Activated T-cell treated with anti-CD3 and anti-CD28 coated beads, Interleukin-2, amount 50 U/mL, for 72 hours (primary cell): ENCODE measurements at places on chromosomes 6 and 20. TPM values are rescaled to one million over a fixed set of nuclear protein-coding genes. Genes with fewer than 3 reads are reported as not detected.

DNA sequence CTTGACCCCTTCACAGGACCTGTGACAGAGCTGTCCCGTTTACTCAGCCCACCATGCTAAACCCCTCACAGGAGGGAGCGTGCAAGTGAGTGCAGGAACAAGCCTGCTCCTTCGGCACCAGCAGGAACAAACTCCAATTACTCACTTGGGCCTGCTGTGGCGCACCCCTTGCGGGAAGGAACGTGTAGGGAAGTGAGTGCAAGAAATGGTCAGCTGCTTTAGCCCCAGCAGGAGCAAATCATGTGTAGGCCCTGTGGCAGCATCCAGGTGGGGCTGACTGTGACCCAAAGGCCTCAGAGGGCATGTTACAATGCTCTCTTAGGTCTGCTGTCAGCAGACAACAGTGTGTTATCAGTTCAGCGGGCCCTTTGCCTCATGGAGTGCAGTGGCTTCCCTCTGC lies 574.4 kb downstream of the PRKN start:
- H3K27me3 ChIP-seq = no peaks in the 10 kb centered on the region
- no peaks in the 10 kb centered on the region for H3K4me1 ChIP-seq
- no peaks in the 10 kb centered on the region for H3K36me3 ChIP-seq
- DNase-seq = no peak
- no peak overlapping the region for H3K4me3 ChIP-seq
- no peak overlapping the region for H3K27ac ChIP-seq

DNA sequence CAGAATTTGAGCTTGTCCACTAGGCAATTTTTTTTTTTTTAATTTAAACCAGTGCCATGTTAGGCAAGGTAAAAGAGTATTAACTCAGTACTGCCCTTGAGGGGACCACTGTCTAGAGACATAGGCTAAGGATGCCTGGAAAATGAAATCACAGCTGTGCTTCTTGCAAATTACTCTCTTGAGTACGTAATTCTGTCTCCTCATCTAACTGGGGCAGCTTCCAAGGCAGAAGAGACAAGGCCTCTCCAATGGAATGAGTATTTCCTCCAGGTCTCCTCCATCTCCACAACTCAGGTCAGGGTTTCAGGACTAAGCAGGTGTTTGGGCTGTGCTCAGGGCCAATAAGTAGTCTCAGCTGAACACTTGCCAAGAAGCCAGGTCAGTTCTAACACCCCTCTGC lies 33.8 kb upstream of the MRPS10 start:
- H3K36me3 ChIP-seq = peaks cover 21% of the 10 kb centered on the region
- no peak overlapping the region for H3K4me3 ChIP-seq
- H3K4me1 ChIP-seq = peaks cover 9% of the 10 kb centered on the region
- no peaks in the 10 kb centered on the region for H3K27me3 ChIP-seq
- no peak for DNase-seq
- peak overlapping the region; percentile 11 for H3K27ac ChIP-seq

DNA sequence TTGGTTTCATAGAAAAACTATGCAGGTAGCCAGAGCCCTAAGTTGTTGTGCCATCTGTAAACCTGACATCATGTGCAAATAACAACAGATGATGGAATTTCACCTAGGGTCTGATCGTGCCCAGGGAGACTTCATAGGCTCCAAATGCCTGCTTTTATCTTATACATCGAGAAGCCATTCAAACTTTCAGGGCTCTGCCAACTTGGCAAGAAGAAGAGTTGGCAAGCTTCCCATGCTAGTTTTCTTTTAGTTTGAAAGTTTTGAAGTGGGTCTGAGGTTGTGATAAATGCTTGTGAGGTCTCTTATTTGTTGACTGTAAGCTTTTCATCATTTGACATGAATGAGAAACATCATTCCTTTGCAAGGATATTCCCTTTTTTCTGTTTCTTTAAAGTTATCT lies 175.4 kb upstream of the FLRT3 start:
- DNase-seq = no peak
- no peak overlapping the region for H3K4me3 ChIP-seq
- no peak overlapping the region for H3K27ac ChIP-seq
- H3K4me1 ChIP-seq = no peaks in the 10 kb centered on the region

GRCh38 chr20:38339997-38340396 lies 6.3 kb upstream of the LBP start:
- no peaks in the 10 kb centered on the region for H3K4me1 ChIP-seq
- no peak overlapping the region for H3K4me3 ChIP-seq
- H3K36me3 ChIP-seq = peaks cover 3% of the 10 kb centered on the region
- no peak overlapping the region for H3K27ac ChIP-seq
- no peak for DNase-seq
- peaks cover 24% of the 10 kb centered on the region for H3K27me3 ChIP-seq

DNA sequence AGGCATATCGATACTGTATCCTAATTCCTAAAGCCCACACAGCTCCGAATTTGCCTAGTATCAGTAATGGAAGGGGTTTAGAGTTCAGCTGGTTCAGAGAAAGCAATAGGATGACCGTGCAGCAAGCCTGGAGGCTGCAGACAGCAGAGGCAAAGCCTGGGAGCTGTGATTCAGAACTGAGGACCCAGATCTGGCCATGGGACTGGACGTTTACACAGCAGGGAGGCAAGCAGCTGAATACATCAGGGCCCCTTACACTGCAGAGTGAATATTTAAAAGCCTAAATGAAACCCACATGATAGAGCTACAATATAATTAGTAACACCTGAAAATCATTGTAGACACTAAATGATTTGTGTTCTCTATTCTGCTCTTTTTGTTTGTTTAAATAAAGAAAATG lies 38.0 kb downstream of the ELOVL2 start:
- H3K4me3 ChIP-seq = no peak overlapping the region
- H3K27ac ChIP-seq = no peak overlapping the region
- no peak for DNase-seq
- no peaks in the 10 kb centered on the region for H3K4me1 ChIP-seq

DNA sequence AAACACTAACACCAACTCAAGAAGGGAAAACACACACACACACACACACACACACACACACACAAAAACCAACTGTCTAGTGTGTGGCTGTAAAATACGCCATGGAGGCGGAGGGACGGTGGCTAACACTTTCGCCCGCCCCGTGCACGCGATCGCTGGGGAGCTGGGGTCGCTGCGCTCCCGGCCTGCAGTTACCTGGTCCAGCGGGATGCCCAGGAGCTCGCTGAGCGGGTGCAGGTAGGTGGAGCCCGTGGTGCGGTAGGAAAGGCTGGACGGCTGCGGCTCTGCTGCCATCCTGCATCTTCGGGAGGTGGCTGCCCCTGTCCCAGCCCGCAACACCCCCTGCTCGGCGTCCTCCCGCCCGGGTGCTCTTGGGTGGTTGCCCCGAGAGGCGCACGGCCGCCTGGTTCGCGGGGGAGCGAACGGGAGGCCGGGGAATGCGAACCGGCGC lies 303 bp downstream of the MBOAT1 start:
- peak overlapping the region; percentile 98 for H3K4me3 ChIP-seq
- peaks cover 1% of the 10 kb centered on the region for H3K36me3 ChIP-seq
- H3K27ac ChIP-seq = peak overlapping the region; percentile 98
- DNase-seq = peak; percentile 43
- peaks cover 47% of the 10 kb centered on the region for H3K4me1 ChIP-seq

DNA sequence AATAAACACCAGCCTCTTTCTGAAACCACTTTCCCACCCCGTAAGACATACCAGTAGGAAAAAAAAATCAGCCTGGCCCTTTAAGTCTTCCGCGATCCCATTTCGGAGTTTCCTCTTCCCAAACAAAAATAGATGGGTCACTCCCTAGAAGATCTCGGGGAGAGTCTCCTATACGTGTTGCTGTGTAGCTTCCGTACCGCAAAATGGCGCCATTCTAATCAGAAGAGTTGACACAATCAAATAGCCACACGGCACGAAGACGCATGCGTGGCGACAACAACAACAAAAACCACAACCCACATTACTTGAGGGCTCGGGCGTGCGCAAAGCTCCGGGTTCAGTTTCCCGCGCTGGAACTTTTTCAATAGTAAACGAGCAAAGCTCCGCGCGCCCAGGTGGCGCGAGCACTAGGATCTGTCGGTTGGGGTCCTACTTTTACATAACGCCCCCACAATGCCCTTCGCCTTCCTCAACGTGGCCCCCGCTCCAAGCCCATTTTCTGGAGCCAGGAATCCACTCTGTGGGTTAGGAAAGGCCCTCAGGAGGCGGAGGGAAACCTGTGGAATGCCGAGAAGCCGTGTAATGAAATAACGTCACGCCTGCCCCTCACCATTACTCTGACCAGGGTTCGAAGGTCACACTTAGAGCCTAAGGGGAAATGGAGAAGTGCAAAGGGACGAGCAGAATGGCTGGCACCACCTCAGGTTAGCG lies at the start of gene GPANK1:
GPANK1 (minus strand) TSS at position 208 of the 711 bp plus-strand sequence. CDS start 519 bp downstream, outside the sequence.
- H3K27ac ChIP-seq = peak within 1 kb of the TSS; percentile 98
- no peaks in the 10 kb centered on the region for H3K27me3 ChIP-seq
- H3K36me3 ChIP-seq = peaks cover 31% of the 10 kb centered on the region
- H3K4me3 ChIP-seq = peak within 1 kb of the TSS; percentile 99
- H3K4me1 ChIP-seq = peaks cover 78% of the 10 kb centered on the region

- H3K27me3 ChIP-seq = no peaks in the 10 kb centered on the region
- peaks cover 35% of the 10 kb centered on the region for H3K4me1 ChIP-seq
- DNase-seq = no peak
- H3K36me3 ChIP-seq = peaks cover 4% of the 10 kb centered on the region
- no peak overlapping the region for H3K4me3 ChIP-seq
- no peak overlapping the region for H3K27ac ChIP-seq
Observed at GRCh38 chr6:27130668-27131428, 116.7 kb upstream of the PRSS16 start.

DNA sequence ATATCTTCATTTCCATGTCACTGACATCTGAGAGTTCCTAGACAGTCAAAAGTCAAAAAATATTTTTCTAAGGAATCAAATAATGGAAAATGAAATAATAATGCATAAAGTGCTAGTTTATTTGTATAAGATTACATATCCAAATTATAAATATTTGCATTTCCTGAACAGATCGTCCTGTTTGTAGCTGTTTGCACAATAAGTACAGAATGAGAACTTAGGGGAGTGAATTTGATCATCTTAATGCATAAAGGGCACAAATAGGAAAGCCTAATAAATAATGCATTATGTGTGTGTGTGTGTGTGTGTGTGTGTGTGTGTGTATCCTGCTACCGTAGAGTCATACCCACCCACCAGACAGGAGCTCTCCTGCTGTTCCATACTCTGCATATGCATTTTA lies 521.0 kb upstream of the EPHA7 start:
- no peak overlapping the region for H3K4me3 ChIP-seq
- H3K27me3 ChIP-seq = no peaks in the 10 kb centered on the region
- no peaks in the 10 kb centered on the region for H3K4me1 ChIP-seq
- DNase-seq = no peak
- no peaks in the 10 kb centered on the region for H3K36me3 ChIP-seq
- H3K27ac ChIP-seq = no peak overlapping the region

- H3K4me3 ChIP-seq = peak overlapping the region; percentile 99
- peaks cover 5% of the 10 kb centered on the region for H3K36me3 ChIP-seq
- peaks cover 83% of the 10 kb centered on the region for H3K4me1 ChIP-seq
- H3K27me3 ChIP-seq = no peaks in the 10 kb centered on the region
Observed at GRCh38 chr6:142819603-142820337, 125.2 kb downstream of the HIVEP2 start.

GRCh38 chr6:63997221-63997620 lies 361.6 kb downstream of the PHF3 start:
- no peaks in the 10 kb centered on the region for H3K27me3 ChIP-seq
- no peaks in the 10 kb centered on the region for H3K36me3 ChIP-seq
- H3K4me3 ChIP-seq = no peak overlapping the region

- no peaks in the 10 kb centered on the region for H3K27me3 ChIP-seq
- no peak for DNase-seq
- H3K27ac ChIP-seq = no peak overlapping the region
Observed at GRCh38 chr20:23924751-23925150, 45.2 kb upstream of the CST5 start.

- peaks cover 15% of the 10 kb centered on the region for H3K27me3 ChIP-seq
- H3K4me3 ChIP-seq = no peak overlapping the region
- H3K4me1 ChIP-seq = no peaks in the 10 kb centered on the region
- no peaks in the 10 kb centered on the region for H3K36me3 ChIP-seq
- no peak for DNase-seq
Observed at GRCh38 chr6:87817183-87817582, 115.2 kb upstream of the AKIRIN2 start.

POU5F1 gene
- total RNA-seq = not detected

CASS4 gene
- total RNA-seq = 3.5 TPM

METTL24 gene
- total RNA-seq = not detected
